ENCODE measurements at places on chromosomes 12 and 14.

DNA sequence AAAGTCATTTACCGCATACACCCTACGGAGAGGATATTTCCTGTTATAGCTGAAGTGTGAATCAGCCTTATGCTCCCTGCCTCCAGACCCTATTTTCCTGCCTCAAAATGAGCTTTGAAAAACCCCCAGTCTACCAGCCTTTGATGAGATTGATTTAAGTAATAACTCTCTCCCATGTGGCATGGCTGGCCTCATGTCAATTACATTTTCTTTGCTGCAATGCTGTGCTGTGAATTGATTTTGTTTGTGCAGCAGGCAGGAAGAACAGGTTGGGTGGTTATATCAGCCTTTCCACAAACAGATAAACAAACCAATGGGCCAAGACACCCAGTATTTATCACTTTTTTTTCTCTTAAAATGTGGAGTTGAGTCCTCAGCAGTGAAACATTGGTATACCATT lies 1105.5 kb upstream of the TMEM132C start:
- no peak for DNase-seq

- no peak for DNase-seq
These were observed 40.5 kb downstream of the RPS29 start for GRCh38 chr14:49545716-49546115.

DNA sequence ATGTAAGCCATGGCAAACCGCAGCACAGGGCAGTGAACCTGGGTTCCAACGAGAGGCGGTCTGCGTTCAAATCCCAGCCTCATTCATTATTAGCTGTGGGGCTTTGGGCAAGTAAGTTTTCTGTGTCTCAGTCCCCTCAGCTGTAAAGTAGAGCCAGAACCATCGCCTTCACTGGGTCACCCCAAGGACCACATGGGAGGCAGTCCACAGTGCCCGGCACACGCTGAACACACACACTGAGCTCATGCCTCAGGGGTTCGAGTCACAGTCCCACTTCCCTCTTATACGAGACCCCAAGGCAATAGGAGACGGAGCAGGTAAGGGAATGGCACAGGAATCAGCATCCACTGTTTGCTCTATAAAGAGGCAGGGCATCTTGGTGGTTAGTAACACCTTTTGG lies 19.1 kb downstream of the LRTM2 start:
- no peak for DNase-seq

DNA sequence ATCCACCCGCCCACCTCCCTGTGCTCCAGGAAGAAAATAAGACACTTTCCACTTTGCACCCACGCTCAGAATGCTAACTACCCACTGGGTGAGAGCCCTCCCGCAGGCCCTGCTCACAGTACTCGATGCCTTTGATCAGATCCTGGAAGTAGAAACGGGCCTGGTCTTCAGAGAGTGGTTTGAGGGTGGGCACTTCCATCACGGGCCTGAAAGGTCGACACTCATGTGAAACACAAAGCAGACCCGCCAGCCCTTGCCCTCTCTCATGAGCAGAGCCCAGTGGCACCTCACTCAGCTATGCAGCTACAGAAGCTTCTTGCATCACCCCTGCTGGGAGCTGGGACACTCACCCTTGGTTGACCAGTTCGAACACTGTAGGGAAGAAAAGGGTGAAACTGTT lies 41.1 kb downstream of the CAMKK2 start:
- no peak for DNase-seq

GRCh38 chr14:104358528-104359300 lies 220.3 kb downstream of the KIF26A start:
- no peak for DNase-seq

DNA sequence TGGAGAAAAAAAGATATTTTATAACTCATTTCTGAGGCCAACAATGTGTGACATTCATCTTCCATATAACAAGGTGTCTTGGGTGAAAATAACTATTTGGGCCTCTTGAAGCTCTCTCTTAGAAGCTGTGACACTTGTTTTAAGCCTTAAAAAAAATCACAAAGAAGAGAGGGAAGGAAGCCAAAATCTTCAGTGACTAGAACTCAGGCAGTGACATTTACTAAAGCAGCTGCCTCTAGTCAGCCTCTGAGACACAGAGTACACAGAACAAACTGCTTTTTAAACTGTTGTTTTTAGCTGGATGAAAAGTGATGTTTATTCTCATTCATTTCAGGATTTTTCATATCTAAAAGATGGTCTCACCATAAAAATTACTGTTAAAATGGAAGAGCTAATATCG lies 793.6 kb downstream of the GALC start:
- DNase-seq, result no peak

DNA sequence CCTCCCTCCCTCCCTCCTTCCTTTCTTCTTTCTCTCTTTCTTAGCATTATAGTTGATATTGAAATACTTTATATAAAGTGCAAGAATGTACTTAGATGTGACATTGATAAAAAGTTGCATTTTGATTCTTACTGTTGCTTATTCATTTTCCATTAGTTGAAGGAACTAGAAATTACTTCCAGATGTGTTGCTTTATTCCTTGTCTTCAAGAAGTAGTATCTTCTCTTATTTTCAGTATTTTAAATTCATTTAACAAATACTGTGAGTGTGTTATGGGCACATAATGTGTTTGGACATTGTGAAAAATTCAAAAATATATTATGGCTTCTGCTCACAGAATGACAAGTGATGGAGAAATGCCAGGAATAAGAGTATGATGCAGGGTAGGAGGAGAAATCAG lies 45.6 kb downstream of the TRMT5 start:
- no peak for DNase-seq

- no peak for DNase-seq
These were observed 7.7 kb upstream of the SLC6A15 start for GRCh38 chr12:84920331-84920730.

- no peak for DNase-seq
These were observed 10.2 kb downstream of the ANHX start for GRCh38 chr12:133225527-133225926.

- peak; percentile 99 for DNase-seq
These were observed at the start of gene HOMEZ for GRCh38 chr14:23286020-23286901. Gene HOMEZ, minus strand, starts transcription at chr14:23286132. Its CDS starts 180 bp downstream, at chr14:23285952.

- DNase-seq, result no peak
These were observed 257.3 kb upstream of the PLEKHG7 start for GRCh38 chr12:92445253-92446082.

DNA sequence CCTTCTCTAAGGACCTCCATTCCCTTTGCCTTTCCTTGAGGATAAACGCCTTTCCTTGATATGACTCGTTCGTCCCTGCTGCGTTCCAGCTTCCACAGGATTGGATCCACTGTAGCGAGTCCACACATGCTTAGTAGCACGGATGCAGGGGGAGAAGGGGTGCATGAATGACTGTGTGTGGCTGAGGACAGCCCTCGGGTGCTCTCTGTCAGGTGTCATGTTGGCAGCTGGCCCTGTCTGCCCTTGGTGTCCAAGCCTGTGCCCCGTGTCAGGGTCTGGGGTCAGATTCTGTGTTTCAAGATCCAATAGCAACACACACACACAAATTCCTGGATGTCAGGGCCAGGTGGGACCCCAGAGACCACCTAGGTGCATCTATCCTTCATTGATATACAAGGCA lies 17.5 kb upstream of the KRT80 start:
- DNase-seq, result no peak

DNA sequence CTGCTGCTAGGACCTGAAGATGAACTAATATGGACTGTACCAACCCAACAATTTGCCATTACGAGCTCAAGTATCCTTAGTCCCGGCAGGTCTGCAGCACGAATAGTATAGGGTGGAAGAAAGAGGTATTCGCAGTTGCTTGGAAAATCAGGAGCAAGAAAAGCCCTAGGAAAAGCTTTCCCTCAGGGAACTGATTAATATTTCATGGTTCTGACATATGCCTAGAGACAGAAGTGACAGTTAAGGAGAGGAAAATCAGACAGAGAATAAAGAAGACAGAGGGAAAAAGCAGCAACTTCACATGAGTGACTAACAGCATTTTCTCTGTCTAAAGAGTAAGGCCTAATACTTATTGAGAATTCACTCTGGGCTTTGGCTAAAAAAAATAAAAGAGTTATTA lies 602.9 kb upstream of the ATP2B1 start:
- no peak for DNase-seq

DNA sequence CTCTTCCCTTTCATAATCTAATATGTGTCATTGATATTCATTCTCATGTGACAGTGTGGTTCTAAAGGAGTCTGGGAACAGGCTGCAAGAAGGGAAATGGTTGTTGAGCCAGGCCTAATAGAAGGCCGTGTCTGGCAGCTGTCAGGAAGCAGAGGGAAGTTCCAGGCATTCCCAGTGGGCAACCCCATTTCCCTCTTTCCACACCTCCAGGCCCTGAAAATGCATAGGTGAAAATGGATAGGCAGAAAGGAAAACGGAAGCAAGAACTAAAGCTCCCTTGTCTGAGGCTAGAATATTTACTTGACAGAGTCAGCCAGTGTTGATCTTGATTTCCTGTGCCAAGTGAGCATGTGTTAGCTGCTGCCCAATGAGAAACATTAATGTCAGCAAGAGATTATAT lies 97.7 kb downstream of the PPM1A start:
- no peak for DNase-seq

- DNase-seq, result no peak
These were observed 9.8 kb upstream of the SERPINA5 start for GRCh38 chr14:94571395-94571794.

DNA sequence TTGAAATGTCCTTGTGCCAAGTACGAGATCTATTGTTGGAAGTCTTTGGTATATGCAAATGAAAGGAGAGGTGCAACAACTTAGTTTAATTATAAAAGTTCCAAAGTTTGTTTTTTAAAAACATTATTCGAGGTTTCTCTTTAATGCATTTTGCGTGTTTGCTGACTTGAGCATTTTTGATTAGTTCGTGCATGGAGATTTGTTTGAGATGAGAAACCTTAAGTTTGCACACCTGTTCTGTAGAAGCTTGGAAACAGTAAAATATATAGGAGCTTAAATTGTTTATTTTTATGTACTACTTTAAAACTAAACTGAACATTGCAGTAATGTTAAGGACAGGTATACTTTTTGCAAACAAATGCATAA lies 2.3 kb downstream of the HSPA2 start:
- DNase-seq, result no peak

DNA sequence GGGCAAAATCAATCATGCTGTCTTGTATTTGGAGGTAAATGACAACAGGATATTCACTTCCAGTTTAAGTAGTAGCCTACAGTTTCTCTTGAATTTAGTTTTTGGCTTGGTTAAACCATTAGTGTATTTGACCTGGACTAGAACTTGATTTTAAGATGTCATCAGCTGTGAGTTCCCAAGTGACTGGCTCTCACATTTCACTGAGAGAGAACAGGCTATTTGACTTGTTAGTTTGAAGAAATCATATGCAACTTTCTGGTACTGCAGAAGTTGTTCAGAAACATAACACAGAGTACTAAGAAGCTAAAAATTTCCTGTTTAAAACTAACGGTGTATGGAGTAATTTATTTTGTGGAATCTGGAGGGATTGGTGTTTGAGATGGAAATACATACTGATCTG lies 22.3 kb downstream of the MNAT1 start:
- DNase-seq, result no peak

- DNase-seq, result no peak
These were observed 291.2 kb downstream of the ZFP36L1 start for GRCh38 chr14:68501614-68502052.

- DNase-seq, result no peak
These were observed 20.5 kb upstream of the MTERF2 start for GRCh38 chr12:107007411-107007810.

GRCh38 chr12:102816816-102817434 lies 100.1 kb downstream of the PAH start:
- DNase-seq, result no peak

DNA sequence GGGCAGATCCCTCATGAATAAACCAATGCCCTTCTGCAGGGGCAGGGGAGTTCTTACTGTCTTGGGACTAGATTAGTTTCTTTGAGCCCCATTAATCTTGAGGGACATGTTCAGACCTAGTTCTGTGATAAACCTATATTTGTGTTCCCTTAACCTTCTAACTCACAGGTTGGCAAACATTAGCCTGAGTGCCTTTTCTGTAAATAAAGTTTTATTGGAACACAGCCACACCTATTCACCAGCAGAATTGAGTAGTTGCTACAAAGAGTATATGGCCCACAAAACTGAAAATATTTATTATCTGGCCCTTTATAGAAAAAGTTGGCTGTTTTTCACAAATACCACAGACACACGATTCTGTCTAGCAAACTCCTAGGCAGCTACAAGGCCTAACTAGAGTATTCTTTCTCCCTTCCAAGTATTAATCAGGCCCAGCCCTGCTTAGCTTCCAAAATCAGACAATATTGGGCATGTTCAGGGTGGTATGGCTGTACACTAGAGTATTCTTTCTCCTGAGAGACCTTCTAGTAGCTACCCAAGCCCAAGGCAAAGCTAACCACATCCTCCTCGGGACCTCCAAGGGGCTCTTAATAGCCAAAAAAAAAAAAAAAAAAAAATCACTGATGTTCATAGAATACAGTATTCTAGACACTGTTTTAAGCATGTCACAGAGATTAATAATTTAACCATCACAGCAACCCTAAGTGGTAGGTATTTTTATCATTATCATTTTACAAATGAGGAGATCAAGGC lies 199.3 kb upstream of the PWP1 start:
- DNase-seq, result no peak

Data from anterior cingulate cortex (tissue), 58 donors.